NCI-H82 (cell line): ENCODE measurements at places on chromosomes 3 and 15.

DNA sequence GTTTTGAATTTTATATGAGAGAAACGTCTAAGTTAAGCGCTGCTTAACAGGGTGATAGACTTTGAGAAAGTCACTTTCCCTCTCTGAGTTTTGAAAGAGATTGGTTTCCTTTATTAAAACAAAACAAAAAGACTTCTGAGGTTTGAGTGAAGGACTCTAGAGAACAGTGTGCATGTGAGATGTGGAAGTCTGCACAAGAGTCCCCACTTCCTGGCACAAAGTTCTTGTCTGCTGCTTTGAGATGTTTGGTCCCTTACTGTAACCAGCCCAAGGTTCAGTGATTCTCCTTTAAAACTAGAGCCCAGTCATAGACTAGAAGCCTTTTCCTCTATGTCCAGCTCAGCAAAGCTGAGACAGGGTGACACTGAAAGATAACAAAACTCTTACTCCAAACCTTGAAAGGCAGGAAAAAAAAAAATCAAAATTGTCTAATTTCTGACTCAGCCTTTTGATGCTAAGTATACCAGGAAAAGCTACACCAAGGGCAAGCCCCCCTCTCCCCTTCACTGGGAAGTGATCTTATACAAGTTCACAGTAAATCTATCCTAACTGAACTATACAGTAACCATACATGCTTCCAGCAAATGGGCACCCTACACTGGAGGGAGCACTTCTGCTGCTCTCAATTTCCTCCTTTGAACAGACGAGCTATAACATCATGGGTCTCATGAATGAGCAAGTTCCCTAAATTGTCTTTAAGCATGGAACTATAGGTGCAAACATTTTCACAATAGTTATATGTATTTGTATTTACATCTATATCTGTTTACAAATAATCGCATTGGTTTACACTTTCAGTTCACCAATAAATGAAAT, 2.3 kb downstream of the POPDC2 start:
- DNase-seq = no peak

DNA sequence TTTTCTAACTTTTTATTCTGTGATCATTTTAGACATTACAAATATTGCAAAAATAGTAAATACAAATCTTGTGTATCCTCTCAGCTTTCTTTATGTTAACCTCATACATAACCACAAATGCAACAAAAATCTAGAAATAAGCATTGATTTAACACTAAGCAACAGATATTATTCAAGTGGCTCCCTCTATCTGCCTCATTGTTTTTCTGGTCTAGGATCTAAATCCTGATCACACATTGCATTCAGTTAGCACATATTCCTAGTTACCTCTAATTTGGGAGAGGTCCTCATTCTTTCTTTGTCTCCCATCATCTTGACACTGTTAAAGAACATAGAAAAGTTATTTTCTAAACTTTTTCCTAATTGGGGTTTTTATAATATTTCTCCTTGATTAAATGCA, 1126.0 kb downstream of the ROBO2 start:
- peak; percentile 22 for DNase-seq

GRCh38 chr3:133568294-133569014, 5.0 kb upstream of the CDV3 start:
- DNase-seq = no peak

DNA sequence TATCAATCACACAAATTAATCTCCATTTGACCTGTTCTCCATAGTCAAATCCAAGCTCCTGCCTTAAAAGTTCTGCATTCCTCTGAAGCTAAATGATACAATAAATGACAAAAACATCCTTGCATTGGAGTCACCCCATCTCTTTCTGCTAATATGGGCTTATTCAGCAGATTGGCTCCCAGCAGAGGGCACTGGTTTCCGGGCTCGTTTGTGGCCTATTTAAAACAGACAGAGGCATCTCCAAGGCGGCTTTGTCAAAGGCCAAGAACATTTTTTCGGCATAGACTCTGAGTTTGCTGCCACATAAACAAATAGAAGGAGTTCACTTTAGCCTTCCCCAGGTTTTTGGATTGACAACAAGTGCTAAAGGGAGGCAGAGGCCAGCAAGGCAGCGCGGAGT, 204.4 kb upstream of the RASGRP1 start:
- DNase-seq = peak; percentile 25

DNA sequence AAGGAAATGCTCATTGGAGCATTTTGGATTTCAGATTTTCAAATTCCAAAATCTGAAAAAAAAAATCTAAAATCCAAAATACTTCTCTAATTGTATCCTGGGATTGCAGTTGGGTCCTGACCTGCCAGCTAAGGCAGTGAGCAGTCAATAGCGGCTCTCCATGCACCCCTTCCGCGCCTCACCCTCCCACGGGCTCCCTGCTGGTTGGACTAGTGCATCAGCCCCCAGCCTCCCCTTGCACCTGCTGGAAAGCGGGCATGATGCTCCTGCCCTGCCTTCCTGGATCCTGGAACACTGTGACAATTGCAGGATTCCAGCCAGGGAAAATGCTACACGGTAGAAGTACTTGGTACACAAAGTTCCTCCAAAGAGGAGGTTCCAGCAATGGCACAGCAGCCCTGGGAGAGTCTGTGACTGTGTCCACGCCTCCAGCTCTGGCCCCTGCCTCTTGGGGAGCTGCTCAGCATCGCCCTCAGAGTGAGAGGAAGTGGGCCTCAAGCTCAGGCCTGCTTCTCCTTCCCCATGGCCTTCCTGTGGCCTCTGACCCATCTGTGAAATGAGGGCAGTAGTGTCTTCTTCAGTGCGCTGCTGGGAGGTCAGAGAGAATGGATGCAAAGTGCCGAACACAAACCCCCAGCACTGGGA, 39.5 kb upstream of the CHRNB4 start:
- DNase-seq = no peak

DNA sequence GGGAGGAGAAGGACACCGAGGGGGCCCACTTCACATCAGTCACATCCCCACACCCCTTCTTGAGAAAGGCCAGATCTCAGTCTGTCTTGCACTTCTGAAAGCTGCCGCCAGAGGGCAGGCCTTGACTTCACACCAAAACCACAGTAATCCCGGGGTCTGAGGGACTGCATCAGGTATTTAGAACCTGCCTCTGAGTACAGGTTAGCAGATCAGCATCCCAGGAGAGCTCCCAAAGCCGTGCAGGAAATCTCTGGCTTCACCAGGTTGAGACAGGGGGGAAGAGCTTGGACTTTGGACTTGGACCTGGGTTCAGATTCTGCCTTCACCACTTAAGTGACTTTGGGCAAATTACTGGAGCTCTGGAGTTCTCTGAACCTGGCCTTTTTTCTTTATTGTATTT, 50.3 kb downstream of the LHFPL4 start:
- DNase-seq = peak; percentile 88

DNA sequence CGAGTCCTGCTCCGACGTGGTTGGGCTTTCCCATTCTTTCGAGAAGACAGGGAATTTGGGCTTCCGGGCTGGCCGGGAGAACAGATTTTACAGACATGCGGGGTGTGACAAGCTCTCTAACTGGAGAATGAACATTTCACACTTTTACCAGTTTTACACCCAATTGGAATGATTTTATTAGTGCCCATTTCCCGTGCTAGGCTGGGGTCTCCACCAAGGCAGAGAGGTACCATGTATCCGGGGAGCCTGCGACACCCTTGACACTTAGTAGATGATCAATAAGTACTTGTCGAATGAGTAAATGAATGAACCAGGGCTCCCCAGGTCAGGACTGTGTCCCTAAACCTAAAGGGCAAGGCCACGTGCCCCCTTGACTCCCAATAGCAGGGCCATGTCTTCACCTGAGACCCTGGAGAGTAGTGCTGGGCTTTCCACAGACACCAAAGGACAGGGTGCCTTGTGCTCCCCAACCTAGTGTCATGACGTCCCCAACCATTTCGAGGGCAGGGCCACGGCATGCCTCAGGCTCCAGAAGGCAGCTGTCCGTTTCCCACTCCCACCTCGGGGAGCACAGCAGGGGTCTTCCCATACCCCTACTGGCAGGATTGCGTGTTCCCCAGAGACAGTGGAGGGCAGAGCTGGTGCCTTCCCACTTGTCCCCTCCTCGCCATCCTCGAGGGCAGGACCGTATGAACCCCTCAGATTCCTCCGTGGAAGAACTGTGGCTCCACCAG, 679 bp upstream of the MYD88 start:
- no peak for DNase-seq

DNA sequence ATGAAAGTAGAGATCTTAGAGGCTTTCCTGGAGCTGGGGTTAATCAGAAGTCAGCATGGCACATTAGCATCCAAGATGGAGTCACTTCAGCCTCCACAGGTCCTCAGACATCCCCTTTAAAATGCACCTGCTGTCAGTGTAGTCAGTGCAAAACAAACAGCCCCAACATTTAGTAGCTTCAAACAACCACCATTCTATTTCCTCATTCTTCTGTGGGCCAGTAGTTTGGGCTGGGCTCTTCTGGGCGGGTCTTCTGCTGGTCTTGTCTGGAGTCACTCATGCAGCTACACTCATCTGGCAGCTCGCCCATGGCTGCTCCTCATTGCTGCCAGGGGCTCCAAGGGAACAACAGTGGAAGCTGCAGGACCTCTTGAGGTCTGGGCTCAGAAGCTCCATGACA, 99.9 kb downstream of the TLE3 start:
- DNase-seq = no peak

- no peak for DNase-seq
Measured at GRCh38 chr3:31288641-31289100, 244.1 kb upstream of the STT3B start.

DNA sequence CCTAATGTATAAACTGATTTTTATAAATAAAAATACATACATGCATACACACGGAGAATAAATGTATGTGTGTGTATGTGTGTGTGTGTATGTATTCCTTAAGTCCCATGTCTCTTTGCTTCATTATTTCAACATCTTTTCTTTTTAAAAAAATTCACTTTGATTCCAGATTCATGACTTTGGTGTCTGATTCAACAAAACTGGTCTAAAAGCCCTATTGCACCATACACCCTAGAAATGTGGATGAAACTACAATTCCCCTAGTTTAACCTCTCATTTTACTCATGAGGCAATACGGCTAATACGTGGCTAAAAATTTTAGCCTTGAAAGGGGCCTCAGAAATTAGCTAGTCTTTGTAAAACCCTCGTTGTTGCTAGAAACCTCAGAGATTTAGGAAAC, 228.1 kb downstream of the ADAMTS9 start:
- no peak for DNase-seq

DNA sequence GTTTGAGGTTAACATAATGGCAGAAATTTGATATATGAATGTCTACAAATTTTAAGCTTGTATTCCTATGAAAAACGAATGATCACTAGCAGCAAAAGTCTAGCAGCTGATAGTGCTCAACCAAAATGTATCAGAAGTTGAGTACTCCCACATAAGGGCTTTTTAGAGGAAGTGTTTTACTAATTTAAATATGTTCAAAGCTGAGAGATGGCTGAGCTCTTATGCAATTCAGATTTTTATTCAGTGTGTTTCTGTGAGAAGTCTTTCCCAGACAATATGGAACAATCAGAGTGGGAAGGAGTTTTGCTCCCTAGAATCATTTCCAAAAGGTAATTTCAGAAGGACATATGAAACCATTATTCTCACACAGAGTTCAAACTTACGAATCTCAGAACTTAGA, 327.0 kb downstream of the ZPLD1 start:
- DNase-seq = no peak

- no peak for DNase-seq
Measured at GRCh38 chr3:190109441-190109840, 11.3 kb downstream of the P3H2 start.

DNA sequence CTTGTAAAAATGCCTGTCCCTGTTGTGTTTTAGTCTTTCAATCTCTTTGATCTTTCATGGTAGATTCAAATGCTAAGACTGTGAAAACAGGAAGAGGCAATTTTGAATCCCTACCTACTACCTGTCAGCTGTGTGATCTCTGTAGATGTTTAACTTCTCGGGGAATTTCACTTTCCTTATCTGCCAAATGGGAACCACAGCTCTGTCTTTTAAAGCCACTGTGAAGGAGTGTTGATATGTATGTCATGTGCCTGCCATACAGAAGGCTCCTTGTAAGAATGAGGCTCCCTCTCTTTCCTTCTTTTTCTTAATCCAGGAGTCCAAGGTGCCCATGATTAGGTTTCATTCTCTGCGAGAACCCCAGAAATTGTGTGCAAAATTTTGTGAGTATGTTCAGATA, 139.6 kb upstream of the ADAMTS9 start:
- no peak for DNase-seq

- DNase-seq = no peak
Measured at GRCh38 chr3:180855956-180856355, 56.5 kb upstream of the FXR1 start.

GRCh38 chr15:99507016-99507503, 58.7 kb upstream of the MEF2A start:
- DNase-seq = peak; percentile 33

GRCh38 chr3:101803939-101804338, 24.9 kb downstream of the NXPE3 start:
- DNase-seq = no peak

- DNase-seq = no peak
Measured at GRCh38 chr3:116939550-116939949, 230.0 kb downstream of the TUSC7 start.

DNA sequence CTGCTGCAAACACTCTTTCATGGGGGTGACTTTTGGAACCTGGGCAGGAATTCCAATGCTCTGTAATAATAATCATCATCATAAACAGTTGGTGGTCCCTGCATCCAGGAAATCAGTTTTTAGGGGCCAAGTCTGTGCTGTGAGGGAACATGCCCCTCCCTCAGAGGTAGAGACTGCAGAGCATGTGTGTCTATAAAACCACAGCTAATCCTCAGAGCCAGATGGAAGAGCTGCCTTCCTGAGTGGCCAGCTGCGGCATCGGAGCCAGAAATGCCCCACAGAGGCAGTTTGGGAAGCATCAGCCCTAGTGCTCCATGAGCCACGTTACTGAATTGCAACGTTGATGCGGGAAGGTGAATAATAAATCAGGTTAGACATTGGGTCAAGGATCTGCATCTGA, 12.9 kb upstream of the TPM1 start:
- DNase-seq = peak; percentile 96

GRCh38 chr3:56862352-56863062, 60.8 kb upstream of the ARHGEF3 start:
- no peak for DNase-seq

DNA sequence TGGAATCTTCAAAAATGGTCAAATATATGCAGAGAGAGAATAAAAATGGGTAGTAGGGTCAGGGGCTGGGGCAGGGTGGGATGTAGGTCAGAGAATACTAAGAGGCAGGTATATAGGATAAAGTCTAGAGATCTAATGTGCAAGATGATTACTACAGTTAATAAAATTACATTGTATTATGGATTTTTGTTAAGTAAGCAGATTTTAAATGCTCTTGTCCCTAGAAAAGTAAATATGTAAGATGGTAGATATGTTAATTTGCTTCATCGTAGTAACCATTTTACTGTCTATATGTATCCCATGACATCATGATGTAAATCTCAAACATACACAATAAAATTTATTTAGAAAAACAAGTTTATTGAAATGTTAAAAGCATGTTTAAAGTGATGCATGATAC, 1051.4 kb downstream of the AGBL1 start:
- DNase-seq = no peak

DNA sequence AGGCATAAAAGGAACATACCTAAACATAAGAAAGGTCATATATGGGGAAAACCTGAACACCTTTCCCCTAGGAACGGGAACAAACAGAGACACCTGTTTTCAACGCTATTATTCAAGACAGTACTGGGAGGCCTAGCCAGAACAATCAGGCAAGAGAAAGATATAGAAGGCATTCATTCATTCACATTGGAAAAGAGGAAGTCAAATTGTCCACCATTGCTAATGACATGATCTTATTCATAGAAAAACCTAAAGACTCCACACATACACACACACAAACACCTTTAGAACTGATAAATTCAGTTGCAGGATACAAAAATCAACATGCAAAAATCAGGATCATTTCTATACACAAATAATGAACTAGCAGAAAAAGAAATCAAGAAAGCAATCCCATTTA, 36.5 kb downstream of the SERP1 start:
- DNase-seq = no peak
